ENCODE measurements at places on chromosomes 2 and 18.

DNA sequence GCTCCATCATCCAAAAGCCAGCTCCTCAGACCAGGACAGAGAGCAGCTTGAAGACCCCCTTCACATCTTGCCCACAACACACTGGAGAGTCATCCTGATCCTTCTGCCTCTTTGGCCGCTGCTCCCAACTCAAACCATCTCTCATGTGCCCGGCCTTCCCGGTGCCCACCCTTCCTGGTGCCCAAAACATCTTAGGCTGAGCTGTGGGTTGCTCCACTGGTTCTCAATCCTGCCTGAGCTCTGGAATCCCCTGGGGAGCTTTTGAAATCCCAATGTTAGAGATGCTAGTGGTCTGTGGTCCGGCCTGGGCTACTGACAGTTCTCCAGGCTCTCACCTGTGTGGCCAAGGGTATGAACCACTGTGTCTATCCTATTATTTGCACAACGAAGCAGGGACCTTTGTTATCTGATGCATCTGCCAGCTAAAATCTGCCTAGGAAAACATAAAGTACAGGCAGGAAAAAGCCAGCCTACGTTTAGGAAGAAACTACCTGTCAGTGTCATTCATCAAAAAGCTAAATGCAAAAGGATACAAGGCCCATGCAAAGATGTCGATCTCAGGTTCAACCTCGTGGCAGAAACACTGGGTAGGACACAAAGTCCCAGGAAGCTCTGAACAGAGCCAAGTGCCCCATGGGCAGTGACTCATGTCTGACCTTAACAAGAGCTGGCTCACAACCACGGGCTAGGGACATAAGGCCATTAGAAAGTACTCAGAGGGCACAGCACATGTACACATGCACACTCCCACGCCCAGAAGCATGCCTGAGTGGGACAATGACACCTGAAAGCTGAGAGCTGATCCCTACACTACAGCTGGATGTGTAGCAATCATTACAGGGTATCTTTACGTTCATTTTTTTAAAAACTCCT is 30.8 kb downstream of the TBC1D8 start:
- no peak for DNase-seq

- DNase-seq: no peak
Measured at GRCh38 chr2:187187519-187187918, 260.5 kb downstream of the CALCRL start.

- DNase-seq: no peak
Measured at GRCh38 chr2:11073776-11074175, 81.5 kb upstream of the SLC66A3 start.

DNA sequence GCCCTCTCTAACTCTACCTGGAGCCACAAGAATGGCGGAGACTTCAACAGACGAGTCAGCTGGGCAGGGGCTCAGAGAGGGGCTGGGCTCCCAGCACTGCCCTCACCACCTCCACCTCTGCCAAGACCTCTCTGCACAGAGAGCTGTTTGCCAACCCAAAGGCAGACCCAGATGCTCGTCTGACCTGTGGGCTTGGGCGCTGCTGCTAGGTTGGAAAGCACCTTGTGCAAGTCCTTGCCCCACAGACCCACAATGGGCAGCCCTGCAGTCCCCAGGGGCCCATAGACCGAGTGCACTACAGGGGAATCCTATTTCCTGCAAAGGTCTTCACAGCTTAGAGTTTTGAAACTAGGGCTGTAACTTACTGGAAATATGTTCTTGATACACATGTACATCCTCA is 13.3 kb downstream of the ACKR3 start:
- DNase-seq: no peak

- DNase-seq: no peak
Measured at GRCh38 chr2:122734766-122735424, 979.4 kb downstream of the TSN start.

DNA sequence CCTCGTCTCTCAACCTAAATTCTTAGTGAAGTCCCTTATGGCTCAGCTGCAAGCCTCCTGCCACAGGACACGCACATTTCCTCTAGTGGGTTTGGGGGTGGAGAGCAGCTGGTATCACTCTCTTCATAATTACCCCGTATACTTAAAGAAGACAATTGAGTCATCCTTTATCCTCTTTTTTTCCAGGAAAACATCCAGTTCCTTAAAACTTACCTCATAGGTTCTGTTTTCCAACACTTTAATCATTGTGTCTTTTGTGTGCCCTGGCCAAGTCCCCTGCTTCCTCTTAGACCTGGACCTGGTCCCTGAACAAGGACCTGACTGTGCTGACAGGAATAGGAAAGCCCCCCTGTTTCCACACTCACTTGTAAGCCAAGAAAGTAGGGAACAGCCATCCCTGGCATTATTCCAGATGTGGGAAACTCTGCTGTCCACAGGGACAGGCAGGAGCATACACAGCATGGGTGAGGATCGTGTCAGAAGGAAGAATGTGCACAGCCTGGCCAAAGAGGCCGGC is 42.3 kb upstream of the MYO1B start:
- no peak for DNase-seq

DNA sequence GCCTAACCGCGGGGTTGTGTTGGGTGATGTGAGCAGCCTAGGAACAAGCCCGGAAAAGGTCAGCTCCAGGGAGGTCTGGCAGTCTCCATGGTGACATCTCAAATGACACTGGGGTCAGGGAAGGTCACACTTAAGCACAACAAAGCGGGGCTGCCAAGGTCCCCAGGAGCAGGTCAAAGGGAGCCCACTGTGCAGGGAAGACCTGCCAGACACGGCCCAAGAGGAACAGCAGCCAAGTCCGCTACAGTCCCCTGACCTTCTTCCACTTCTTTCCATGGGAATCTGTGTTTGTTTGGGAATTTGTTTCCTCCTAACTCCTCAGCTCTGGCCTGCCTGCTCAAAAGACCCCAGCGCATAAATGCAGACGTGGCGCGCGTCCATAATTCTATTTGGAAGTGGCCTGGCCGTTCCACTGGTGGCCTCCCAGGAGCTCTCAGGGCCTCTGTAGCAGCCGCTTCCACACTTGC is 232.1 kb upstream of the COPS8 start:
- no peak for DNase-seq

GRCh38 chr2:156116113-156116512 is 216.4 kb downstream of the NR4A2 start:
- DNase-seq: no peak

GRCh38 chr2:74749432-74749831 is 84.5 kb upstream of the HK2 start:
- no peak for DNase-seq

- DNase-seq: no peak
Measured at GRCh38 chr2:118197011-118197675, 108.9 kb downstream of the INSIG2 start.

DNA sequence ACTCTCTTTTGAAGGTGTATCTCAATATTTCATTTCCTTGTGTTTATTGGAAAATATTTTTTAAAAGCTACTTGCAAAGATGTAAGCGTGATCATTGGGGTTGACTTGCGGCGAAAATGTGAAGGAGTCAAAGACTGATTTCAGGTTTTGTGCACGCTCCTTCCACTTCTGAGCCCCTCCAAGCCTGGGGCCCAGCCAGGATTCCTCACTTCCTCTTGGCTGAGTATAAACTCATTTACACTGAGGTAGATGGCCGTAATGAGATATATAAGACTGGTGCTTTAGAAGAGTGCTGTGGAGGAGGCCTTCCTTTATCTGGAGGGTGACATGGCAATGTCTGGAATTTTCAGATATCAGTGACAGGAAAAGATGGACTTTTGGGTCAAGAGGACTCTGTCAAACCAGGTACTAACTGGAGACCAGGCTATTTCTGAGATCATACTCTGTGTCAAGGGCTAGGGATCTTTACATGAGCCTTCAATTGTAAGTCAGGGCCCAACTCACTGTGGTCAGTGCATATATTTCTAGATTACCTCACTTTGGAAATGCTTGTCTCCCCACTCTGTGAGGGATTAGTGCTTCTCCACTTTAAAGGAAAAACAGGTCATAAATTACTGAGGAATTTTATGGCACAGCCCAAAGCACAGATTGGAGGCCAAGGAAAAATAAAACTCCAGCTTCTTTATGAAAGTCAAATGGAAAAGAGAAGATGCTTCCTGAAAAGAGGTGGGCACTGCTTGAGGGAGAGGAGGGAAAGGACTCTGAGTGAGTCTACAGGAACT is 22.8 kb downstream of the PRKCE start:
- DNase-seq: no peak

DNA sequence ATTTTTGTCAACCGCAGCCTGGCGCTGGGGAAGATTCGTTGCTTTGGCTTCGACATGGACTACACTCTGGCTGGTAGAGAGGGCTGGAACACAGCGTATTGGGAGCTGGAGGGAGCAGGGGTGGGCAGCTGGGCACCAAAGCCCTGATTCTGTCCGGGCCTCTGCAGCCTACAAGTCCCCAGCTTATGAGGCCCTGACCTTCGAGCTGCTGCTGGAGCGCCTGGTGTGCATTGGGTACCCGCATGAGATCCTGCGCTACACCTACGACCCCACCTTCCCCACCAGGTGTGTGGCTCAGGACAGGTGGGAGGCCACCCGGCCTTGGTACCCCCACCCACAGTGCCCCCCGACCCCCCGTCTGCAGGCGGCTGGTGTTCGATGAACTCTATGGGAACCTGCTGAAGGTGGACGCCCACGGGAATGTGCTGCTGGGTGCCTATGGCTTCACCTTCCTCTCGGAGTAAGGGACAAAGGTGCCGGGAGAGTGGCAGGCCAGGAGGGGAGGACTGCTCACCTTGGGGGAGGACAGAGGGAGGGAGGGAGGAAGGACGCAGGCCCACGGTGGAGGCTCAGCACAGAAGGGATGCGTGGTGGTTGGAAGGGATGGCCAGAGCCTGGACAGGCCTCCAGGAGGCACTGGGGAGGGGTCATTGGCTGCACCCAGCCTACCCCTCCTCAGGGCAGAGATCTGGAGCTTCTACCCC is 1.2 kb downstream of the NT5DC4 start:
- DNase-seq: no peak

DNA sequence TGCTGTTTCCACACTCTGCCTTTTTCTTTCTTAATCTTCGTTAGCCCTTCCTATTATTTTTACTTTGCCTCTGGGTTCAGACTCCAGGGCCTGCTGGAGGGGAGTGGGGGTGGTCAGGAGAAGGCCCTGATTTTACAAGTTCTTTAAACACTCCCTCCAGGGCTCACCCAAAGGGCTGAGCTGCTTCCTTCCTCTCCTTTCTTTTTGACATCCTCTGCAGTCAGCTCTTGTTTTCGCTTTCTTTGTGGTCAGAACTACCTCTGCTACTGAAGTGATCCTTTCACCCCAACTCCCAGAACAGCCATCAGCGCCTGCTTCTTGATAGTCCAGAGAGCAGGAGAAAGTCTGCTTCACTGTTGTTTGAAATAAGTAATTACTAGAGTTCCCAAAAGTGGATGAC is 925.7 kb downstream of the EPHA4 start:
- no peak for DNase-seq

- no peak for DNase-seq
Measured at GRCh38 chr2:167758292-167758691, 489.1 kb downstream of the STK39 start.

GRCh38 chr2:32756074-32756727 is 128.4 kb downstream of the TTC27 start:
- no peak for DNase-seq

GRCh38 chr18:40652321-40652720 is 1302.7 kb upstream of the PIK3C3 start:
- DNase-seq: no peak

GRCh38 chr2:218028562-218029348 is 26.0 kb upstream of the TNS1 start:
- DNase-seq: no peak

GRCh38 chr2:182852090-182852489 is 14.3 kb downstream of the FRZB start:
- no peak for DNase-seq

DNA sequence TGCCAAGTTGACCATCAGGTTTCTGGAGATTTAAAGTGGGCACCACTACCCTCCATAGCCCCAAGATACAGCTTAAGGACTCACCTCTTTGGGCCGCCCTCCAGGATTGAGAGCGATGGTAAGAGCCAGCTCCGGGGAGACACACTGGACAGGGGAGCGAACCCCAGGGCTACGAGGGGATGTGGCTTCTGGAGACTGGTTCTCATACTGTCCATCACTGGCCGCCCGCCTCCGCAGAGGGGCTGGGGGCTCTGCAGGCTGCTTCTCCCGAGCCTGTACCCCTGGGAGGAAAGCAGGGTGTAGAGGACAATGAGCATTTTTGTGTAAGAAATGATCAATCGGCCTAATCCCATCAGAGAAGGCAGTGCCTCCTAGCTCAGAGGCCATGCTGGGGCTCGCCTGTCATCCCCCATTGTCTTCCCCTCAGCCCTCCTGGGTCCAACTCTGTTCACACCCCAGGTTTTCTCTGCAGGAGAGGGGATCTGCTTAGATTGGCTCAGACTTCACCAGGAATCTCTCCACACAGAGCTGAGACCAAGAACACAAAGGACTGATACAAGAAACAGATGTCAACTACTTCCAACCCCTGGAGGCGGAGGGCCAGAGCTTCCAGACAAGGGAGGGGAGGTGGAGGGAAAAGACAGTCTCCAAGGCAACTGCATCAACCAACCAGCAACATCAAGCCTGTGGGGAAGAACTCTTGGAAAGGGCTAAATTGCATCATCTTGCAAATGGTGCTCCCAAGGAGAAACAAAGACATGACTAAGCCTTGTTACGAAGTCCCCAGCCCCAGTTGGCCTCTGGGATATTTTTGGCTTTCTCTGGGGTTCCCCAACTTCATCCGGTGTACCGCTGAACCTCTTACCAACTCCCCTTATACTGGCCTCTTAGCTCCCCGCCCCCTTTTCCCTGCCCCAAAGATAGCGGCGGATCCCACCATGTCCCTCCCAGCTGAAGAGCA is 166.6 kb downstream of the TNS1 start:
- DNase-seq: no peak
